Glutamatergic neuron (in vitro differentiated cells): ENCODE measurements at places on chromosomes 3 and 15.
A peak's percentile ranks its signal among the peaks of the same experiment; 100 is the strongest.

GRCh38 chr15:63473999-63474809, 30.2 kb upstream of the USP3 start:
- DNase-seq, result no peak

- DNase-seq, result no peak
Observed at GRCh38 chr15:67991706-67992105, 62.4 kb upstream of the PIAS1 start.

GRCh38 chr15:98124581-98124980, 164.1 kb downstream of the ARRDC4 start:
- DNase-seq, result no peak

- DNase-seq, result no peak
Observed at GRCh38 chr15:74269362-74270035, 33.4 kb downstream of the CCDC33 start.

GRCh38 chr15:99296386-99296785, 45.1 kb downstream of the LRRC28 start:
- no peak for DNase-seq

DNA sequence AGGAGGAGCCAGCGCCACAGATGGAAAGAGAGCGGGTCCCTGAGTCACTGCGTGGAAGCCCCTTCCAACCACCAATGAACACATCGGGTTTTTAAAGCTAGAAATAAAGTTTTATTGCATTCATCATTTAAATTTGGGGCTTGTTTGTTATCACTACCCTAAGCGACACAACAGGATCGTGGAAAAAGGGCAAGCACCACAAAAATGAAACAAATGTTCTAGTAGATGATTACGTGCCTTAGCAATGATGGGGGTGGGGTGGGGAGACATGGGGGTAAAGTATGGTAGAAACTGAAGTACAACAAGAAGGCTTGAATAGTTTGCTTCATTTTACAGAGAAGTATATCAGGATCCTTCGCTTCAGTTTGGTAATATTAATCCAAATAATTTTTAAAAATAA, 221.6 kb upstream of the ATP10A start:
- DNase-seq, result no peak

GRCh38 chr3:90040554-90040953, 933.1 kb downstream of the EPHA3 start:
- DNase-seq, result no peak

- no peak for DNase-seq
Observed at GRCh38 chr3:123818324-123818920, 65.7 kb downstream of the MYLK start.

- DNase-seq, result no peak
Observed at GRCh38 chr15:60788692-60789103, 309.8 kb upstream of the ICE2 start.

GRCh38 chr15:40325700-40326099, 2.2 kb downstream of the INAFM2 start:
- DNase-seq, result no peak

GRCh38 chr15:38049891-38050290, 115.5 kb downstream of the TMCO5A start:
- DNase-seq, result no peak

DNA sequence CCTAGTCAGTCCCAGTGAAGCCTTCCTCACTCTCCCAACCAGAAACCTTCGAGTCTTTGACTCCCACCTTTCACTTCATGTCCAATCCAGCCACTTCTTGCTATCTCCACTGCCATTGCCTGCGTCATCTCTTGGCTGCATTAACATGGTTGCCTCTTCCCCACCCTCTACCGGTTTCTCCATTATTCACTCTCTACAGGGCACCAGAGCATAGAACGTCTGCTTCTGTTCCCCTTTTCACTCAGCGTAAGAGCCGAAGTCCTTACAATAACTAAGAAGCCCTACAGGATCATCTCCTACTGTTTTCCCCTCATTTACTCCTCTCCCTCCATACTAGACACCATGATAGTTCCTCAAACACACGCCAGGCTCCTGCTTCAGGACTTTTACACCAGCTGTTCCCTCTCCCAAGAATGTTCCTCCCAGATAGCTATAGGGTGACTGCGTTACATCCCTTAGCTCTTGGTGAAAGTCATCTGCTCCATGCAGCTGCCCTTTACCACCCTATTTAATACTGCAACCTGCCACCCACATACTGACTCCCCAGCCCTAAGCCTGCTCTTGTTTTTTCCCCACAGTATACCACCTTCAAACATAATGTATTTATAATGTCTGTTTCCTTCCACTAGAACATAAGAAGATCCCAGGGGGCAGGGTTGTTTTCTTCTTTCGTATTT, 30.9 kb downstream of the RCN2 start:
- no peak for DNase-seq

- DNase-seq, result no peak
Observed at GRCh38 chr15:31155151-31155550, 53.6 kb upstream of the TRPM1 start.

DNA sequence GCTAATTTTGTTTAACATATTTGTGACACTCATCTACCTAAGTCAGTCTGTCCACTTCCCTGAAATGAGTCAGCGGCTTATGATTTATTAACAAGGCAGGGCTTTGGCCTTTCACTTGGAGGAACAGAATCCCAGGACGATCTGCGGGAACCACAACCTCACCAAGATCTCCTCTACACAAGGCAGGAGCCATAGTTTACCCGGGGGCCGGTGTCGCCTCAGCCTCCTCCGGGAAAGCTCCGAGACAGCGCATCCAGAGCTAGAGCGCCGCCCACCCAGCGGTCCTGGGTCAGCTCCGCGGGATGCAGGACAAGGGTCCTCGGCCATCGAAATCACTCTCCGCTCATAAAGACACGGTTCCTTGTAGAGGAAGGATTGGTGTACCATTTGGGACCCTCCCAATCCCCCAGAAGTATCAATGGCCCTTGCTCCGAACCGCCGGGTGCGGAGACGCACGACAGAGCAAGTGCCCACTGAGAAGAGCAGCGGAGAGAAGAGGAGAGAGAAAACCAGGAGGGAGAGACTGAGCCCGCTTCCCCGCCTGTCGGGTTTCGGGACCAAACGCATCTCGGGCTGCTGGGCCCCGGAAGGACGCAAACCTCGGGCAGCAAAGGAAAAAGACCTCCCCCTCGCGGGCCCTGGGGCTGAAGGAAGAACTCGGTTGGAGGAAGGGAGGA, 13.1 kb upstream of the ALCAM start:
- DNase-seq, result peak; percentile 61

DNA sequence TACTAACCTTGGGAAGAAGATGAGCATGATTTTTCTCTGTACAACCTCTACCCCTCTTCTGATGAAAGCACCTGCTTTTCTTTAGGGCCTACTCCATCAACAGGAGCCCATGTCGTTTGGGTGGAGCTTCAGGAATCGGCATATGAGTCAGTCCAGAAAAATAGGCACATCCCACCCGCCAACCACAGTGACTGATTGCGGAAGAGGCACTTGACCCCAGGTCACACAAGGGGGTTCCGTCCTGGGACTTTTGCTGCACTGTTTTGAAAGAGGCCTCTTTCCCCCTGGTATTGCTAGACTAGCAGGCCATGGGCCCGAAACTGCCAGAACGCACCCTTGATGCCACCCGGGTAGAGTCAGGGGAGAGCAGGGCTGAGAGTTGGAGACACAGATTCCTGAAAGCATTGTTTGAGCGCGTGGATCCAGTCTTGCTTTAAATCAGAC, 19.3 kb upstream of the NRROS start:
- no peak for DNase-seq
